T1000 (cell line): ENCODE measurements at places on chromosomes 6 and 20.

DNA sequence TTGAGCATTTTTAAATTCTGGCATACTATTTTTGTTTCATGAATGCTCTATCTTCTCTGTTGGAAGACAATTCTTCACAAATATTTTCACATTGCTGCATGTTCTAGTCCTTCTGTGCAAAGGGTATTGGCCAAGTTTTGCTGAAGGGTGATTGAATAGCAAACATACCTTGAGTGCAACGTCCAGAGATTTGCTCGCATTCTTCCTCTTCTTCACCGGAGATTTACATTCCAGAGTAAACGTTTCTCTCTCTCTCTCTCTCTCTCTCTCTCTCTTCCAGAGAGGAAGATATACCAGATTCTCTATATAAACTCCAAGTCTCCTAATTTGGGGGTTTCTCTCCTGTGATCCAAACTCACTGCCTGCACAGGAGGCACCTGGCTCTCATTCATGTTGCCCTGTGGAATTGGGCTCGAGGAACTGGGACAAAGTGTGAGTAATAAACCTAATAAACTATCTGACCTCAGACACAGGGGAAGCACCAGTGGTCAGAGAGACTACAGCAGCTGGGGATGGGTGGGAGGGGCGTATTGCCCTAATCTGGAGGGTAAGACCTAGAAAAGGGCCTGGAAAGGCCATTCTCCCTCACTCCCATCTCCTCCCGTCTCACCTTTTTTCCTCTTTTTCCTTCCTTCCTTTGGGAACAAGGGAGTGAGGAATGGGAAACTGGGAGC, 1.1 kb upstream of the TREML1 start:
- DNase-seq, result no peak

- DNase-seq, result no peak
Observed at GRCh38 chr6:121873595-121873994, 438.1 kb downstream of the GJA1 start.

DNA sequence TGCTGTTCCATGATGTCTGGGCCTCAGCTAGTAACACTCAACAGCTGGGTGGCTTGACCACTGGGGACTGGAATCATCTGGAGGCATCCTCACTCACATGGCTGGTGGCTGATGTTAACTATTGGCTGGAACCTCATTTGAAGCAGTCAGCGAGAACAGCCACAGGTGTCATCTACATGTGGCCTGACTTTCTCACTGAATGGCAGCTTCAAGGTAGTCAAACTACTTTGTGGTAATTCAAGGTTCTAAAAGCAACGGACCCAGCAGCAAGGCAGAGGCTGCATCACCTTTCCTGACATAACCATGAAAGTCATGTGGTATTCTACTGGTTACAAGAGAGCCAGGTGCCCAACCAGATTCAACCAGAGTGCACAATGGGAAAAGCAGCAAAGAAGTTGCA, 115.9 kb upstream of the DST start:
- DNase-seq, result no peak

GRCh38 chr20:12593342-12593873, 415.4 kb upstream of the SPTLC3 start:
- DNase-seq, result no peak

GRCh38 chr6:24547243-24547642, 52.5 kb downstream of the ALDH5A1 start:
- no peak for DNase-seq

DNA sequence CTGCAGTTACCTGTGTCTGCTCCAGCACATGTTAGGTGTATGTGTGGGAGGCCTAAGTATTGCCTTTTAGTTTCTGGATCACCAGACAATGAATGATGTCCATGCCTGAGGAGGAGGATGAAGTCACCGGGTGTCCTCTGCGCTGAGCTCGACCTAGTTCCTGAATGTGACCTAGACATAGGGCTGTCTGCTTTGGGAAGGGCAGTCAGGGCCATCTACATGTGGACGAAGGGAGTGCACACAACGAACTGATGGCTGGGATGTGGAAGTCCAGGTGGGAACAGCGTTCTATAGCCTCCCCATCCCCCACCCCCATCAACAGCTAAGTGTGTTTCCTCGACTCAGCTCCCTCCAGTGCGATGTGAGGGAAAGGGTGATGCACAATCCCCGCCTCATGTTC, 186.3 kb downstream of the QKI start:
- DNase-seq, result no peak

- no peak for DNase-seq
Observed at GRCh38 chr20:17715075-17715474, 15.3 kb downstream of the BANF2 start.

GRCh38 chr6:4281341-4282293, 146.2 kb upstream of the ECI2 start:
- no peak for DNase-seq
